ENCODE measurements at places on chromosomes 2 and 18. TPM values are rescaled to one million over a fixed set of nuclear protein-coding genes. Genes with fewer than 3 reads are reported as not detected.

The SLC40A1 gene
- 3.1 TPM for total RNA-seq

The ANKRD62 gene
- total RNA-seq: not detected

GRCh38 chr2:99776906-99777646, 287.3 kb upstream of the REV1 start:
- H3K27ac ChIP-seq: no peak overlapping the region
- peaks cover 6% of the 10 kb centered on the region for H3K4me1 ChIP-seq

GRCh38 chr2:101109451-101110118, 41.6 kb downstream of the TBC1D8 start:
- peaks cover 16% of the 10 kb centered on the region for H3K27me3 ChIP-seq
- H3K4me1 ChIP-seq: no peaks in the 10 kb centered on the region
- DNase-seq: no peak

- peaks cover 4% of the 10 kb centered on the region for H3K4me1 ChIP-seq
- peak overlapping the region; percentile 20 for H3K27ac ChIP-seq
- no peaks in the 10 kb centered on the region for H3K27me3 ChIP-seq
- peak; percentile 6 for DNase-seq
- H3K4me3 ChIP-seq: no peak overlapping the region
Observed at GRCh38 chr18:3967359-3968180, 487.5 kb downstream of the DLGAP1 start.

- H3K36me3 ChIP-seq: no peaks in the 10 kb centered on the region
- no peak for DNase-seq
- H3K27me3 ChIP-seq: no peaks in the 10 kb centered on the region
- H3K4me3 ChIP-seq: no peak overlapping the region
Observed at GRCh38 chr2:203763938-203764664, 57.7 kb downstream of the CD28 start.

DNA sequence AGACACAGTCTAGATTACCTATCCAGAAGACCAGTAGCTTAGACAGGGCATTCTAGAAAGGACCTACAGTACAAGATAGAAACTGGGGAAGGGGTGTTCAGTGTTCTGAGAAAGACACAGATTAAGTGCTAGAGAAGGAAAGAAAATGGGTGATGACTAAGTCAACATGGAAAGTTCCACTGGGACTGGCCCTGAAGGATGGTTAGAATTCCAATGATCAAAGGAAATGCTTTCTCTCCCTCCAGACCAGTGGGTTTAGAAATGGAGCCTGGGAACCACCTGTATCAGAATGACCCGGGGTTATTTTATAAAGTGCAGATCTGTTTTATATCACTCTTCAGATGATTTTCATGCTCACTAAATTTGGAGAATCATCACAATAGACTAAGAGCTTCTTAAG, 5.8 kb upstream of the COLEC12 start:
- H3K27me3 ChIP-seq: peaks cover 18% of the 10 kb centered on the region
- H3K27ac ChIP-seq: no peak overlapping the region
- H3K36me3 ChIP-seq: no peaks in the 10 kb centered on the region
- no peak overlapping the region for H3K4me3 ChIP-seq
- no peak for DNase-seq
- peaks cover under 1% of the 10 kb centered on the region for H3K4me1 ChIP-seq

Measured in astrocyte (in vitro differentiated cells and primary cell).